ENCODE measurements at places on chromosomes 7 and 10.

DNA sequence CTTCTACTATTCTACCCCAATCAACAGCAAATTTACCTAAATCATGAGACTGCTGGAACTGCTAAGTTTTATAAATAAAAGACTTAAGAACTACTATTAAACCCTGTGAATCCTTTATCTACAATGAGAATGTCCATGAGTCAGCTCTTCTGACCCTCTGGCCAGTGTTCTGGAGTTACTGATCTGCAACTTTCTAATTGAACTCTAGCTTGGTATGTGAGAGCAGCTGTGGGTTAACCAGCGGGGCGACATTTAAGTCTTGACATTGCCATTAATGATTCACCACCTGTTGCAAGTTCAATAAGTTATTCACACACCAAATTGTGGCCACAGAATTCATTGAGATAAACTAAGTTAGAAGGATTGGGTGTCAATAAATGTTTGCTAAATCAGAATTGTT, 359.8 kb downstream of the PCDH15 start:
- no peak for DNase-seq

- DNase-seq, result no peak
Observed at GRCh38 chr10:88237896-88238614, 345.1 kb downstream of the RNLS start.

DNA sequence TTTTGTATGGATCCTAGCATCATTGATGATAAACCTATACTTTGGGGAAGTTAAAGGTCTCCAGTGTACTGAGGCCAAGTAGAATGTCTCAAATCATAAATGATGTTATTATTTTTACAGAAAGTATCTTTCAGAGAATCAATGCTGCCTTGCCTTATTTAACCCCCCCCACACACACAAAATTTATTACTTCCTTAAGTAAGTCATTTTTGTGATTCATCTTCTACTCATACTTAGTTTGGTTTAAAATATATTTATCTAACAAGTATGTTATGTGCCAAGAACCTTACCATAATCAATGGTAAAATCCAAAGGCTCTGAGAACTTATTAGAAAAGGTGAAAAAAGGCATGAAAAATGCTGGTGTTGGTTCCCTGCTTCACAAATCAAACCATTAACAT, 18.8 kb upstream of the CLDN12 start:
- no peak for DNase-seq

GRCh38 chr7:49717547-49717946, 55.9 kb upstream of the VWC2 start:
- DNase-seq, result no peak

DNA sequence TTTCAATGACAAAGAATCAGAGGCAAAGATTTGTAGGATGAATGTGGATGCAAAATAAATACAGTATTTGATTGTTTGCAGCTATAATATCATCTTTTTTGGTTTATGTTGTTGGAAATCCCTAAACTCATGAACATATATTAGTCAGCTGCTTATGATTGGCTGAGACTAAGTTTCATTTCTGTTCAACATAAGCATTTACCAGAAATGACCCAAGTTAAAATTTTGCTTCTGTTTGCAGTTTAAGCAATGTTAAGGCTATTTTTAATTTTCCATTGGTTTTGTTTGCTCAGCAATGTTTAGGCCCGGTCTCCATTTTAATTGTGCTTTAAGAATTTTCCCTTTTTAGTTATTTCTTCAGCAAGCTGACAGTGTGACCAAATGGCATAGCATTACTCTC, 22.0 kb downstream of the GIMAP6 start:
- DNase-seq, result no peak

DNA sequence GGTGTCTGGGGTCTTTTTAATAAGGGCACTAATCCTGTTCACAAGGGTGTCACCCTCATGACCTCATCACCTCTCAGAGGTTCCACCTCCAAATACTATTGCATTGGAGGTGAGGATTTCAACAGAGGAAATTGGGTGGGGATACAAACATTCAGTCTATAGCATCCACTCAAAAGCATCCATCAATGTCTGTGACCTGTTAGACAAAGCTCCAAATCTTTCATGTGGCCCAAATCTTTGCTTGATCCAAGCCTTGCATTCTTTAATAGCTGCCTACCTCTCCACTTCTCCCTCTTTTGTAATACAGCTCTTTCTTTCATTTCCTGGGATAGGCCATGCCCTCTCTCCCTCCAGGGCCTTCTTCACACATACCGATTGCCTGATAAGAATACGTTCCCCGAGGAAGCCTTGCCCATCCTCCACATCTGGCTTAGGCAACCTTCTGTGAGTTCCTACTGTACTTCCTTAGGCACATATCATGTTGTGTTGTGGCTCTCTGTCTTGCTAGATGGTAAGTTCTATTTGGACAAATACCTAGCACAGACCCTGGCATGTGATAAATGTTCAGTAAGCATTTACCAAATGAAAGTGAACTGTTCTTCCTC, 66.1 kb downstream of the CREM start:
- no peak for DNase-seq

DNA sequence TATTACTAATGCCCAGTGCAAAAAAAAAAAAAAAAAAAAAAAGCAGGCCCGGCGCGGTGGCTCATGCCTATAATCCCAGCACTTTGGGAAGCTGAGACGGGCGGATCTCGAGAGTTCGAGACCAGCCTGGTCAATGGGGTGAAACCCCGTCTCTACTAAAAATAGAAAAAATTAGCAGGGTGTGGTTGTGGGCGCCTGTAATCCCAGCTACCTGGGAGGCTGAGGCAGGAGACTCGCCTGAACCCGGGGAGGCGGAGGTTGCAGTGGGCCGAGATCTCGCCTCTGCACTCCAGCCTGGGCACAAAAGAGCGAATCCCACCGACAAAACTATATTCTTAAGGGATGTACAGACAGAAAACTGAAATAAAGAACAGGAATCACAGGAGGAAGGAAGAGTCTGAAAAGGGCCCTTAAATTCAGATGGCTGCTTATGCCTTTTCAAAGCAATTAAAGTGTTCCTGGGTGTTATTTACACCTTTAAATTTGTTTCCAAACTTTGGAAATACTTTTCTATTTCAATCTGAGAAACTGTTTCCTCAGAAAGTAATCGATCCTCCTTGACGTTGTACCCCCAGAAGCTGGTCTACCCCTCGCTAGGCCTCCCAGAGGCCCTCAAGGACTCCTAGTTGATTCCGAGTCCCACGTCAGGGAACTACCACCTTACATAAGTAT, 2.0 kb upstream of the KMT2E start:
- DNase-seq, result no peak

Data from AG04450 (cell line).